ENCODE measurements at places on chromosomes 2 and 18.

- DNase-seq, result no peak
These were observed 125.6 kb downstream of the SOCS6 start for GRCh38 chr18:70414315-70414900.

DNA sequence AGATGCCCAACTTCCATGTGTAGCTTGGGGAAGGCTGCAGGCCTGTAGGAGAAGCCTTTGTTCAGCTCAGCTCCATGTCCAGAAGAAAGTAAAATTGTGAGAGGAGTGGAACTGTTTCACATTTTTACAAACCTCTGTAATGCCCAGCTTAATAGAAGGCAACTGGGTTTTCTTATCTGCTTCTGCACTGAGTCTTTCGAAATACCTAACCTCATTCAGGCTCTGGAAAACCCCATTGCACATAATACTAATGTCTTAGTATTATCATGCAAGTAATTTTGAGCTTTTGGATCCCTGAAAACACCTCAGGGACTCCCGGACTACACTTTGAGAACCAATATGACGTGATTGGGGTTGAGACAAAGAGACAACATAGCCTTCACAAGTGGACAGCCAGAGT is 5.8 kb downstream of the SMIM21 start:
- DNase-seq, result no peak

DNA sequence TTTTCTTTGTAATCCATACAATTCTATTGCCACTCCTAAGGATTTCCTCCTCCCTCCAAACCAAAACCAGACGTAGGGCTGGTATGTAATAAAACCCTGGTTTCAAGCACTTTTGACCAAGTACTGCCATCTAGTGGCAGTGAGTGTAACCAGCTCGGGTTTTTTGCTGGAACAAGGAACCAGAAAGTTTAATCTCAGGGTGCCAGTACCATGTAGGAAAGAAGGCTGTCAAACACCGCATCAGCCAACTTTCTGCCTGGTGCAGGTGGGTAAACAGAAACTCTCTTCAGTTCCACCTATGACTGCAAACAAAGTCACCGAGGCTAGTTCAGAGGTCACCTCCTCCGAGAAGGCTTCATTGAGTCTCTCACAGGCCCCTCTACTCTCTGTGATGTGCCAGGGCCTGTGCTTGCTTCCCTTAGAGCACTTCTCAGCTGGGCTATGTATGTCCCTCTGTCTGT is 10.2 kb upstream of the THNSL2 start:
- DNase-seq, result peak; percentile 36

DNA sequence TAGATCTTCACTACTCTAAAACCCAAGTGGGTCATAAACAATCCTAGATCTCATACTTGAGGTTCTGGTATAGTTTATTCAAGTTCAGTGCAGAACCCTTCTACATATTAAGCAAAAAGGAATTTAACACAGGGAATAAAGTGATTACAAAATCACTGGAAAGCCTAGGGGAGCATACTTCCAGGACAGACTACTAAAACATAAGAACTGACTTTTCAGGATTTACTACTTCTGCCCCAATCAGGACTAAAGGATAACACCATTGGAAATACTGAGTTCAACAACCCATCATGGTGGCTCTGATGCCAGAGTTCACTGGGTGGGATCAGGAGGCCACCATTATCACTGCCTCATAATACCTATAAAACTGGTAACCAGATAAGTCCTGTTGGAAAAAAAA is 123.6 kb downstream of the DNAH7 start:
- no peak for DNase-seq

GRCh38 chr2:73418343-73418742 is 32.7 kb downstream of the ALMS1 start:
- DNase-seq, result no peak

GRCh38 chr18:76496194-76496890 is 1.3 kb upstream of the ZNF516 start:
- DNase-seq, result no peak

- DNase-seq, result no peak
These were observed 319.9 kb upstream of the SALL3 start for GRCh38 chr18:78659748-78660147.

- DNase-seq, result no peak
These were observed 69.4 kb downstream of the AGAP1 start for GRCh38 chr2:235563056-235563910.

DNA sequence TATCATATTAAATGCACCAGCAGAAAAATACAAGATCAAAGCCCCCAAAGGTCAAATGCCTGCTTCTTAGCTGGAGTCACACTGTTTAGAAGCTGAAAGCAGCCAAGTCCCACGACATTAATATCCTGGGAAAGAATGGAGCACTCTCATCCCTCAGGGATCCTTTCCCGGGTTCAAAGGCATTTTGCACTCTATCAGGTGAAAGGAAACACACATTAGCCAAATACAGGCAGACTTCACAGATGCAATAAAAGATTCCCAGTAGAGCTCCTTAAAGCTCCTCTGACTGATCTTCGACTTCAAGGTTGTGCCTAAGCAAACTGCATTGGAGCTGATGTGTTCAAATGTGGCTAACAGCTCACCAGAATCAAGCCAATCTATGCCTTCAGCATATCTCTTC is 158.4 kb downstream of the RNF152 start:
- DNase-seq, result no peak

- DNase-seq, result no peak
These were observed 4.6 kb downstream of the B3GNT7 start for GRCh38 chr2:231399853-231400680.

DNA sequence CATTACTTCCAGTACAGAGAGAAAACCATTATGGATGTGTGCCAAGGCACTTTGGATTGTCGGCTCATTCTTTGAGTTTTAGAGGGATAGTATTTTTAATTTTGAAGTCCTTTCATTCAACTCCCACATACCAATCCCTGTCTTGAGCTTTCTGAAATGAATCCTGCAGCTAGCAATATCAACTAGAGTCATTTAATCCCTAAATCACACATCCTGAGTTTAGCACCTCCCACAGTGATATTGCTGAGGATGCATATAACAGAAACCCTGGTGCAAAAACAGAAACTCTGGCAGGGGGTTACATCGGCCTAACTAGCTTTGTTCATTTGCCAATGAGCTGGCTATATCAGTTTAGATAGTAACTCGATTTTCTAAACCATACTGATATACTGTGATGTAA is 427.3 kb downstream of the LRP1B start:
- DNase-seq, result no peak

- DNase-seq, result no peak
These were observed 438.2 kb downstream of the SLC4A3 start for GRCh38 chr2:220065581-220065980.

DNA sequence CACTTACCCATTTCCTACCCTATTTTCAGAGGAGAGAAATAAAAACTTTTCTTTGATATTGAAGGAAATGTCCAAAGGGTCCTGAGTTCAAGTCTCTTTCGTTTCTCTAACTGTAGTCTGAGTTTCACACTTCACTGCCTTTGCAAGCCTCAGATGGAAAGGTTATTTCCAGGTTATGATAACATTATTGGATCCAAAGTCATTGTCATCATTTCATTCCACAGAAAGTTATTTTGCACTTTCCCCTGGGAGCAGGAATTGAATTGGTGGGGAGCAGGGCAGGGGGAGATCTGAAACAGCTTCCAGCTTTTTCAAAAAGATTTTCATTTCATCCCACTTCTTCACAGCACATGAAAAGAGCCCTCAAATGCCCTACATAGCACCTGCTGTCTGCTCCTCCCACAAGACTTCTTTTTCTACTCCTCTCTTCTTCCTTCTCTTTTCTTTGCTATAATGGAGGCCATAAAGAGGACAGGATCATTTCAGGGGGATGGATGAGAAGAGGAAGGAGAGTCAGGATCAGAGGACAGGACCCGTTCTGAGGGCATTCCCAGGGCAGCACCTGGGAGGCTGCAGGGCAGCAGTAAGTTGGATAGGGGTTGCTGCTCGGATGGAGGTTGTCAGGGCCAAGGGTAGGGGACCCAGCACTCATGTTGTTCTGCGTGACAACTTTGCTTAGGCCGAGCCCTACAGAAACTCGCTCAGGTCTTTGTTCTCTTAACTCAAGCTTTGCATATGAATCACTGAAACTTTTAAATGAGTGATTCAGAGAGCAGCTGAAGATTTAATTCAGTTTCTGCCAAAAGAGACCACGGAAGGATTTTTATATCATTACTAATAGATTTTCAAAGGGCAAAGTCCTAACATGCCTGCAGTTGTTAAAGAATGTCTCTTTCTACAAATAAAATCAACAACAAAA is 11.4 kb upstream of the GALNT5 start:
- DNase-seq, result no peak

GRCh38 chr2:33598561-33599174 is 431 bp downstream of the FAM98A start:
- peak; percentile 12 for DNase-seq

DNA sequence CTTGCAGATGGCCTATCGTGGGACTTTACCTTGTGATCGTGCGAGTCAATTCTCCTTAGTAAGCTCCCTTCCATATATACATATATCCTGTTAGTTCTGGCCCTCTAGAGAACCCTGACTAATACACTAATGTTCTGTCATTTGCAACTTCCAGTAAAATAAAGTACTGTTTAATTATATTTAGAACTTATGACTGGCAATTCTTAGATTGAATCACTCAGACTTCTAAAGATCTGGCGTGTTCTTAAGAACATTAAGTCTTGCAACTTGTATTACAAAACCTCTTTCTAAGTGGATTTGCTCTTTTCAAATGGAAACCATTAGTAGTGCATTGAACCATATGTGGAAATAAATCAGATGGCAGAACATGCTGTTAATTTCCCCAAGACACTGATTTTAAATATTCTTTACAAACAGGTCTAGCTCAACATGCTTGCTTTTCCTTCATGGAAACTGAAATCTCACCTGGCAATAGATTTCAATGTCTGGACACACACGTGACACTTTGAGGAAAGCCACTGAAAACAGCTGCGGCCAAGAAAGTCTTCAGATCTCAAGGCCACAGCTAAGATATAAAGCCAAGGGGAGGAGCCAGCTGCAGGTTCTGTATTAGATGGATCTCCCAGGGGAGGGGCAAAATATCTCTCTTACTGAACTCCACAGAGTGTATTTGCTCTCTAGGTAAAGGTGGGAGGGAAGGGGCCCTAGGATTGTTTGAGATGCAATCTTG is 50.6 kb downstream of the PMAIP1 start:
- no peak for DNase-seq

- no peak for DNase-seq
These were observed 370.3 kb downstream of the MEIS1 start for GRCh38 chr2:66805016-66805865.

Data from T follicular helper cell (primary cell).